ENCODE measurements at places on chromosomes 16 and 17.

DNA sequence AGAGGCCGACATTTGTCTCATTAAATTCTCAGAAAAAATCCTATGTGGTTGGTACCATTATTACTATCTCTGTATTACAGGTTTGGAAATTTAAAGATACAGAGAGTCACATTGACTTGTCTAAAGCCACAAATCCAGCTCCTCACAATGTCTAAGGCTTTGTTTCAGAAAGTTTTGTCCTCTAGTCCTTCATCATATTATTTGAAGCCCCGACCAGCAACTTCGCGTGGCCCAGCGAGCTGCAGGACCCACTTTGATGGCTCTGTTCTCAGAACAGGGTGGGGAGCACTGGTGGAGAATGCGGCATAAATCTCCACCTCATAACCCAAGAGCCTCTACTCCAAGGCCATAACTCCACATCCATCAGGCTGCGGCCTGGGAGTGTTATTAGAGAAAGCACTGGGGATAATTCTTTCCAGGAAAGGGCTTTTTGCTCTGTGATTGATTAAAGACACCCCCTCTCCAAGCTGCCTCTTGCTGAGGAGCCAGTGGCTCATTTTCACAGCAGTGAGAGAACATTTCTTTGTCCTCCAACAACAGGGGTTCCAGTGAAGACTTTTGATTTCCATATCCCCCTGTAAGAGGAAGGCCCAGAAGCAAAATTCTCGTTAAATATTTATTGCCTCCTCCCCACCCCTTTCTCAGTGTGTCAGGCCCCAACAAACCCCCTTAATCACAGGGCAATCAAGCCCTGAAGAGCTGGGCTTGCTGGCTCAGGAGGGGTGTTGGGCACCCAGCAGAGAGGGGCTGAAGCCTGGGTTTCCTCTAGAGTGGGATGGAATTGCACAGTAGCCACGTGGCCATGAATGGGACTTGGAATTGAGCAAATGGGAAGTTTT lies 113.7 kb upstream of the CDH11 start:
- DNase-seq, result no peak

- DNase-seq, result no peak
Measured at GRCh38 chr16:24036038-24036543, 200.3 kb downstream of the PRKCB start.

DNA sequence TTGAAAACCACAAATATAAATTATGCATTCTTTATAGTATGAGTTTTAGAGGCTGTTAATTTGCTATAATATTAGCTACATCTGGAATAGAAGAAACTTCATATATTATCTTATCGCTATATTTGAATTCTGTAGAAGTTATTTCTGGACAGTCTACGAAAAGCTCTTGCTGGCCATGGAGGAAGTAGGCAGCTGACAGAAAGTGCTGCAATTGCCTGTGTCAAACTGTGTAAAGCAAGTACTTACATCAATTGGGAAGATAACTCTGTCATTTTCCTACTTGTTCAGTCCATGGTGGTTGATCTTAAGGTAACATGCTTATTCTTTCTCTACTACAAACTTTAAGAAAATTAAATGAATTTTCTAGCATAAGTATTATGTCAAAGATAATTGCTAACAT lies 96.8 kb downstream of the OMG start:
- DNase-seq, result no peak

DNA sequence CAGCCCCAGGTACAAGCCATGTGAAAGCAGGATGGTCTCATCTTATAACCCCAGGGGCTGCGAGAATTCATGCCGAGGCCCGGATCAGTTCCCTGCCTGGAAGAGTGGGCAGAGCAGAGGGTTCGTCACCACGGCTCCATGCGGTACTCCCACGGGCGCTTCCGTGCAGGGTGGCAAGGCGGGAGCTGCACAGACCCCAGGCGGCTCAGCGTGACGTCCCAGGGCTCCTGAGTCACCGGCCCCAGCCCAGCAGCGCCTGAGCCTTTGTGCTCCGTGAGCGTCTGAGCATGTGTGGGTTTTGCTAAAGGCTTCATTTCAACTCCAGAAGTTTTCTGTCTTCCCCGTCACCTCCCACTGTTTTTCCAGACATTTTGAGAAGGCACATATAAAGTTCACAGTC lies 71.2 kb upstream of the CHMP6 start:
- DNase-seq, result no peak

GRCh38 chr16:68526143-68526781 lies 12.8 kb upstream of the ZFP90 start:
- no peak for DNase-seq

DNA sequence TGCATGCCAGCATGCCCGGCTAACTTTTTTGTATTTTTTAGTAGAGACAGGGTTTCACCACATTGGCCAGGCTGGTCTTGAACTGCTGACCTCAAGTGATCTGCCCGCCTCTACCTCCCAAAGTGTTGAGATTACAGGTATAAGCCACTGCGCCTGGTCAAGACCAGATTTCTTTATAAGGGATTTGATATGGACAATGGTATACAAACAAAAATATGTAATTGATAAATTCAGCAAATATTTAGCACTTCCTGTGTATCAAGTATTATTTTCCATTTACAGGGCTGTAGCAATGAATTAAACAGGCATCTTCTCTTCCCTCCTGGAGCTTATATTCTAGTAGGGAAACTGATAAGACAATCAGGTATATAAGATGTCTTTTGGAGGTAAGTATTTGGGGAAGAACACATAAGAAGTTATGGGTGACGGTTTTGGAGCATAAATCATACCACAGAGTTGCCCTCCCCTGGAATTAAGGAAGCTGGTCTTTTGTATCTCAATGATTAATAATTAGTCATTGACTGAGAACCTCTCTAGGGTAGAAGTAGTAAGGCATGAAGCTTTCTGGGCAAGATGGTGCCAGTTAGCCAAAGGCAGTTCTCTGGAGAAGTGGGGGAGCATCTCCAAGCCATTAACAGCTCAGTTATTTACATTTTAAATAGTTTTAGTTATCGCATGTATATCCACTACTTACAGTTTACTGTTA lies 35.8 kb downstream of the TANC2 start:
- DNase-seq, result no peak

DNA sequence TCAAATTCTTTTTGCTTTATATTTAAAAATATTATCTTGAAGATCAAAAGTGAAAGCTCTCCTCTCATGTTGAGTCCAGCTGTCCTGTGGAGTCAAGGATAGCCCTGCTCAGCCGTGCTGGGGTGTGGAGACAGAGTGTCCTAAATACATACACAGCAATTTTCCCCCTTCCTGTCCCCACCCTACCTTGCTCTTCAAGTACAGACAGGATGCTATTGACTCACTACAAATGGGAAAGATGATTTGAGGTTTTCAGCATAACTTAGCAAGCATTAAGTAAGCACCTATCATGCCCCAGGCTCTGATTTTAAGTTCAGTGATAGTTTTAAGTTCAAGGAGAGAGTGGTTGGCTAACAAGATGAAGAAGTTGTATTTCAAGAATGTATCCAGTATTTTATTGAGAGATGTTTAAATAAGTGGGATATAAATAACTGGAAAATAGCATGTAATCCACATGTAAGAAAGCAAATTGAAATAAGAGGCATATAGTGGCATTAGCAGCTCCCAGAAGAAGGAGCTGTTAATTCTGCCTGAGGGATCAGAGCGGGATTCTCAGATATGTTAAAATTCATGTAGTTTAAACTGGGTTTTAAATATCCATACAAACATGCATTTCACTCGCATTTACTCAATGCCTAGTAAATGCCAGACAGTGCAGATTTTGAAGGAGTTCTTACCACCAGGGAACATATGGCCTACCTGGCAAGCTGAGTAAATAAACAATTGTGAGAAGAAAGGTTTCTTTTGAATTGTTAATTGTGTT lies 183.5 kb upstream of the ANKFN1 start:
- no peak for DNase-seq

- no peak for DNase-seq
Measured at GRCh38 chr16:59864981-59865666, 1131.0 kb upstream of the GOT2 start.

DNA sequence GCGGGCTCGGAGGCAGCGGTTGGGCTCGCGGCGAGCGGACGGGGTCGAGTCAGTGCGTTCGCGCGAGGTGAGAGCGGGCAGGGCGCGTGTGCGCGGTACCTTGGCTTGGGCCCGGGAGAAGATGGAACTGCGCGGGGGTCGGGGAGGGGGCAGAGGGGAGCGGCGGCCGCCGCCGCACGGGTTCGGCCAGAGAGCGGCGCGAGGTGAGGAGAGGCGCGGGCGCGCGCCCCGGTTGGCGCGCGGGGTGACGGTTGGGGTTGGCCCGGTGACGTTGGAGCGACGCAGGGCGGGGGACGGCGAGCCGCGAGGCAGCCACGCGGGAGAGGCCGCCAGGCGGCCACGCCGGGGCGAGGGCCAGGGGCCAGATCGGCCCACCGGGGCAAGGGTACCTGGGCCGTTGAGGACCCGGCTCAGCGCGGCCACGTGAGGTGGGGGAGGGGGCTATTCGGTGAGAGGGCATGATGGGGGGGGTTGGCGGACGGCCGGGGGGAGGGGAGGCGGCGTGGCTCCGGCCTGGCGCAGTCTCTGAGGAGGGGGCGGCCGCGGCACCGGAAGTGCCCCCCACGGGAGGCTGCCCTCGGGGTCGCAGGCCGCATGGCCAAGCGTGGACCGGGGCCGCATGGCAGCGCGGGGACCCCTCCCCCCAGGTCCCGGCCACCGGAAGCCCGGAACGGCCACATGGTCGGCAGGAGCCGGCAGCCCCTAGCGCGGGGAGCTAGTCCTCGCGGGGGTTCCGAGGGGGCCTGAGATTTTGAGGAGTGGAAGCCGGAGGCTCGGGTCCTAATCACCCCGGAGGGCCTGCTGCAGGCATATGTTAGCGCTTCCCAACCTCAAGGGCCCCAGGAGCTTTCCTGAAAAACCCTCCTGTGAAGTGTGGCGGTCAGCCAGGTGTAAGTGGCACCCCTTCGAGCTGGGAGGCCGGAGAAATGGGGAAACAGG lies 527 bp downstream of the EIF5A start:
- peak; percentile 52 for DNase-seq

DNA sequence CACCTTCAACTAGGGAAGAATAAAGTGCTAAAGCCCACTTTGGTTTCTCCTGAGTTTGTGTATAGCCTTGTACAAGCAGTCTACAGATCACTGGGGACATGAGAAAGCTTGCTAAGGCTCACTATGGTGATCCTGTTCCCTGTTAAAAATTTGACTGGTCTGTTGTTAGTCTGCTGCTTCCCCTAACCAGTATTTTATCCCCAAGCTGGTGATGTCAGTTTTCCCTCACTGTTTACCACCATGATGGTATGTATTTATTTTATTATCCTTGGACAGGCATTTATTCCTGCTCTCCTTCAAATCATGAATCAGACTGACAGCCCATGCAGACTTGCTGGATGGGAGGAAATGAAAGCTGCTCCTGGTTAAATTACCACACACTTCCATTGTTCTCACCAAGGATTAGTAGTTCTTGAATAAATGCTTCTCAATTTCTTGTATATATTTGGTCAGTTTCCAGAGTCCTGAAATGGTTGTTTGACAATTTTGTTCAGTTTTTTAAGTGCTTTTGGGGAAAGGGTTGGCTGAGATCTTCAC lies 99.6 kb downstream of the CA4 start:
- DNase-seq, result no peak

DNA sequence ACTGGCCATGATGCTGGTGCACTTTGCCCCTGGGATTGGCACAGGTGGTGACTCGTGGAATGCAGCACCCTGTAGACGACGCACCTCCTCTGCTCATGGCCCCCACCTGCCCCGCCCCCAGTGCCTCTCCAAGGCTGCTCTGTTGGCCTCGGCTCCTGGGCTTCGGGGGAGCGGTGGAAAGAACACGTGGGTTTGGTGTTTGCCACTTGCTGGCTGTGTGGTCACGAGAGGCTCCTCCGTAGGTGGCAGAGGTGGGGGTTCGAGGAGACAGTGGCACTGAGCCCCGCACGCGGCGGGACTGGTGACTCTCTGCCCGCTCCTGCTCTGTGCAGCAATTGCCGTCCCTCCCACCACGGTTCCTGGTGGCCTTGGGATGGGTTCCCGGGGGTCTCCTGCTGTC lies 82.8 kb upstream of the ZNF750 start:
- no peak for DNase-seq

- no peak for DNase-seq
Measured at GRCh38 chr17:41784207-41784744, 2.2 kb downstream of the JUP start.

DNA sequence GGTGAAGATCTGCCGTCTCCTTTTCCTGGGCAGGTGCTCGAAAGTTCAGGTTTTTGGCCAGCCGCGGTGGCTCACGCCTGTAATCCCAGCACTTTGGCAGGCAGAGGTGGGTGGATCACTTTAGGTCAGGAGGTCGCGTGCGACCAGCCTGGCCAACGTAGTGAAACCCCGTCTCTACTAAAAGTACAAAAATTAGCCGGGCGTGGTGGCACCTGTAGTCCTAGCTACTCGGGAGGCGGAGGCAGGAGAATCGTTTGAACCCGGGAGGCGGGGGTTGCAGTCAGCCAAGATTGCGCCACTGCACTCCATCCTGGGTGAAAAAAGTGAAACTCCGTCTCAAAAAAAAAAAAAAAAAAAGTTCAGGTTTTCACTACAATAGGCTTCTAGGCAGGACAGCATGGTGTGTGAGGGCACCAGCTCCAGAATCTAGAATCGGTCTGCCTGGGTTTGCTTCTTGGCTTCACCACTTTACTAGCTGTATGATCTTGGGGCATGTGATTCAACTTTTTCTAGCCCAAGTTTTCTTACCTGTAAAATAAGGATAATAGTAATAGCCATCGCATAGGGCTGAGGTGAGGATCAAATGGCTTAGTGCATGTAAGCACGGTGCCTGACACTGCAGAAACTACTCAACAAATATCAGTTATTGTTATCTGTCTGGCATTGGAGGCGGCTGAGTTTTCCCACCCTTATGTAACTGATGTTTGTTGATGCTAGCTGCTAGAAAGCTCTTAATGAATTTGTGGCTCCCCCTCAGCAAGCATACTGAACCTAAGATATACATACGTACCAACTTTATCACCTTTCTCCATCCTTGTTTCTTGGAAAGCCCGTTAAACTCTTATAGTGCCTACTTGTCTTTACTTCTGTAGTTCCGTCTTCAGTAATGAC lies 1.3 kb downstream of the PSMD12 start:
- no peak for DNase-seq

GRCh38 chr17:9241371-9241712 lies 220.0 kb downstream of the NTN1 start:
- DNase-seq, result no peak

GRCh38 chr16:57637020-57637419 lies 8.6 kb downstream of the ADGRG1 start:
- DNase-seq, result no peak

DNA sequence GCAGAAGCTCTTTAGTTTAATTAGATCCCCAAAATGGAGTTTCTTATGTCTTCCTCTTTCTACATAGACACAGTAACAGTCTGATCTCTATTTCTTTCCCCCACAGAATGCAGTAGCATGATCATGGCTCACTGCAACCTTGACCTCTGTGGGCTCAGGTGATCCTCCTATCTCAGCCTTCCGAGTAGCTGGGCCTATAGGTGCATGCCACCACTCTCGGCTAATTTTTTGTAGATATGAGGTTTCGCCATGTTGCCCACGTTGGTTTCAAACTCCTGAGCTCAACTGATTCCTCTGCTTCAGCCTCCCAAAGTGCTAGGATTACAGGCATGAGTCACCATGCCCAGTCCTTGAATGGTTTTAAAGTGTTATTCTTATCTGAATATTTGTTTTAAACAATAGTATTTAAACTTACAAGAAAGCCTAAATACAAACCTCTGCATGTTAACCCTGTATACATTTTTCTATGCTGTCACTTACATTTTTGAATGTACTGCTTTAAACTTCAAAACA lies 120.6 kb downstream of the GOSR1 start:
- no peak for DNase-seq
